ENCODE measurements at places on chromosomes 2 and 18.
A peak's percentile ranks its signal among the peaks of the same experiment; 100 is the strongest.

DNA sequence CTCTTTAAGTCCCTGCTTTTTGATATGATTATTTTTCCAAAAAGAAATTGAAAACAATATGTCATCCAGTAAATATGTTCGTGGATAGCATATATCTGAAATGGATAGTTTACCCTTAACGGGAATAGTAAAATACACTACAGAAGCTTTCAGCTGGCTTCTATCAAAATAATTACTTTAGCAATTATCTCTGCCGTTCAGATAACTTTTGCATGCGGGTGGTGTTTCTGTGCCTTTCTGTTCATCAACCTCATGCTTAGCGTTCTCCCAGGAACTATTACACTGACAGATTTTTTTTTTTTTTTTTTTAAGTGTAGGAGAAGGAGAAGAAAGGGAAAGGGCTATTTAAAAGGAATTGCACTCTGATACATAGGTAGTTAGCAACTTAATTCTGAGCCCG lies 53.6 kb downstream of the TSHZ1 start:
- no peak for DNase-seq

- no peak for DNase-seq
Measured at GRCh38 chr2:224369028-224369632, 32.8 kb downstream of the FAM124B start.

DNA sequence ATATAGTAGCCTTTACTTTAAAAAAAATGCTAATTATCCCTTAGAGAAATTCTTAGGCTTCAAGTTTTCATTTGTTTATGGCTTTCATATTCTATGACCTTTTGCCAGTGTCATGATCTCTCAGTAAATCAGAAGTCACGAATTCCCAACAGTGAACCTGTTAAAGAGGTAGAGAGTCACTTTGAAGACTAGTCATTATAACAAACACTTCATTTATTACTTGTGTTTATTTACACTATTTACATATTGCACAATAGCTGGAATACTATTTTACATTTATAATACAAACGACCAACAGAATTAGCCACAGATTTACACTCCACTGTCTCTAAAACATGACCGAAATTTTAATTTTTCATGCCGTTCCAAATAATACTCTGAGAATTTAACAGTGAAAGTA lies 8.5 kb downstream of the ALKAL2 start:
- no peak for DNase-seq

- no peak for DNase-seq
Measured at GRCh38 chr2:166112193-166112605, 15.6 kb downstream of the SCN1A start.

- no peak for DNase-seq
Measured at GRCh38 chr2:151976945-151977353, 121.9 kb downstream of the CACNB4 start.

DNA sequence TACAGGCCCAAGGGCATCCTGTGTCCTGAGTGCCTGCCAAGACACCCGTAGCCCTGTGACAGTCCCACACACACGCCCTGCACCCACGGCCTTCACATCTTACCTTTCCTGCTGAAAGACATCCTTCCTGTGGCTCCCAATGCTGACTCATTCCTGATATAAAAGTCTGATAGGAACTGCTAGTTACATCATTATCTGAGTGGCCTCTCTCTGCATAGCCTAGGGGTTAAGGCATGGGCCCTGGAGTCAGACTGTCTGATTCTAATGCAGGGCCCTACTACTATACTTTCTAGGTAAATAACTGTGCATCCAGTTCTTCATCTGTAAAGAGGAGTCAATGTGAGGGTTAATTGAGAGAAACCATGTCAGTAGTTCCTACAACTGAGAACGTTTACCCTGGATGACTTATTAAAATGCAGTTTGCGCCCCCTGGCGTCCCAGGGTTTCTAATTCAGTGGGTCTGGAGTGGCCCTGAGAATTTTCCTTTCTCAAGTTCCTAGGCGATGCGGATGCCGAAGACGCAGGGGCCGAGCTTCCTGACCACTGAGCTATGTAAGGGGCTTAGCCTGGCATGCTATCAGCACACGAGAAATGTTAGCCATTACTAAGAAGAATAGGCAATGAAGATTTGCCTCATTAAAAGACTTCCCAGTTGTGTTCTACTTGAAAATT lies 6.0 kb upstream of the GPR45 start:
- DNase-seq, result peak; percentile 31

- DNase-seq, result no peak
Measured at GRCh38 chr18:2138552-2138951, 432.8 kb downstream of the METTL4 start.

Data from stimulated activated CD8-positive, alpha-beta memory T cell treated with anti-CD3 and anti-CD28 coated beads, Interleukin-2, amount 100 ng/mL, for 1 hour (primary cell).